Occipital lobe (tissue), 3 donors: ENCODE measurements at places on chromosomes 4 and X.

DNA sequence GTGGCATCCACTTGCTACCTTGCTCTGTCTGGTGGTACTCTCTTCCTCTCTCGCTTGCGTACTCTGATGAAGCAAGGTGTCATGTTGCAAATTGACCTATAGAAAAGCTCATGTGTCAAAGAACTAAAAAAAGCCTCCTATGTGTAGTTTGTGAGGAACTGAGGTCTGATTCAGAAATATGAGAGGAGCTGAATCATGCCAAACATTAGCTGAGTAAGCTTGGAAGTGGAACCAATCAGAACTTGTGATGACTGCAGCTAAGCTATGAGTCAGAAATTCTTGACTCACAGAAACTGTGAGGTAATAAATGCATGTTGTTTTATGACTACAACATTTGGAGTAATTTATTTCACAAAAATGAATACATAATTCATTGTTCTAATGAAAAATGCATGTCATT is 2138.8 kb downstream of the PCDH7 start:
- DNase-seq: no peak

GRCh38 chr4:19689511-19689910 is 562.2 kb upstream of the SLIT2 start:
- DNase-seq: no peak

GRCh38 chrX:48601741-48602394 is 4.6 kb downstream of the WDR13 start:
- no peak for DNase-seq

DNA sequence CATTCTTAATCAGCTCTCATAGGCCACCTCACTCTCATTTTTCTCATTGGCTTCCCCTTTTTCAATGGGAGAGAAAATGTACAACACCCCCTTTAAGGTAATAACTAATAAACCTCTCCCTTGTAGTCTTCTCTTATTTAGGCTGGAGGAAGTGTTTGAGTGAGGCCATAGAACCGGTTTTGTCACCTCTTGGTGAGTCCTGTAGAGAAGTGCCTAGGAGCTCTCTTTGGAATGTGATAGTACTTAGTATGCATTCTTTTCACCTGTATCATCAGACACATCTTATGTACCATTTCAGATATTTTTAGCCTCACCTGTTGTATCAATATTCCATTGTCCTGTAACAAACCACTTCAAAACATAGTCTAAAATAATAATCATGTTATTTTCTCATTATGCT is 3.5 kb upstream of the TAB3 start:
- DNase-seq: no peak

GRCh38 chr4:85658766-85659439 is 184.0 kb downstream of the ARHGAP24 start:
- no peak for DNase-seq

- DNase-seq: no peak
Observed at GRCh38 chr4:159926871-159927270, 824.0 kb downstream of the RAPGEF2 start.

GRCh38 chr4:55442541-55442940 is 46.8 kb downstream of the TMEM165 start:
- DNase-seq: no peak

DNA sequence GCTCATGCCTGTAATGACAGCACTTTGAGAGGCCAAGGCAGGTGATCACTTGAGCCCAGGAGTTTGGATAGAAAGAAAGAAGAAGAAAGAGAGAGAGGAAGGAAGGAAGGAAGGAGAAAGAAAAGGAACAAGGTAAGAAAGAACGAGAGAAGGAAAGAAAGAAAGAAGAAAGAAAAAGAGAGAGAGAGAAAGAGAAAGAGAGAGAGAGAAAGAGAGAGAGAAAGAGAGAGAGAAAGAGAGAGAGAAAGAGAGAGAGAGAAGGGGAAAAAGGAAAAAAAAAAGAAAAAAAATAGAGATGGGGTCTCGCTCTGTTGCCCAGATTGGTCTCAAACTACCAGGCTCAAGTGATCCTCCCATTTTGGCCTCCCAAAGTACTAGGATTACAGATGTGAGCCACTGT is 22.5 kb downstream of the ING2 start:
- no peak for DNase-seq

- DNase-seq: no peak
Observed at GRCh38 chr4:25788703-25789238, 74.0 kb downstream of the SEL1L3 start.

GRCh38 chr4:182655340-182655739 is 261.8 kb downstream of the DCTD start:
- no peak for DNase-seq

DNA sequence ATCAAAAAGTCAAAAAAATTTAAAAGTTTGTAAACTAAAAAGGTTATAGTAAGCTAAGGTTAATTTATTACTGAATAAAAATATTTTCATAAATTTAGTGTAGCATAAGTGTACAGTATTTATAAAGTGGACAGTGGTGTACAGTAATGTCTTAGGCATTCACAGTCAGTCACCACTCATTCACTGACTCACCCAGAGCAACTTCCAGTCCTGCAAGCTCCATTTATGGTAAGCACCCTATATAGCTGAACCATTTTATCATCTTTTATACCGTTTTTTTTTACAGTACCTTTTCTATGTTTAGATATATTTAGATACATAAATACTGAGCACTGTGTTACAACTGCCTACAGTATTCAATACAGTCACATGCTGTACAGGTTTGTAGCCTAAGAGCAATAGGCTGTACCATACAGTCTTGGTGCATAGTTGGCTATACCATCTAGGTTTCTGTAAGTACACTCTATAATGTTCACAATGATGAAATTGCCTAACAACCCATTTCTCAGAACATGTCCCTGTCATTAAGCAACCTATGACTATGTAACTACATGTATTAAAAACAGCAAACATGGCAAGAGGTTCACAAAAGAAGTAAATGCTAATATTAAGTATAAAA is 18.6 kb downstream of the ACSL4 start:
- DNase-seq: no peak

- DNase-seq: peak; percentile 8
Observed at GRCh38 chrX:139932073-139932900, 566 bp downstream of the ATP11C start.

DNA sequence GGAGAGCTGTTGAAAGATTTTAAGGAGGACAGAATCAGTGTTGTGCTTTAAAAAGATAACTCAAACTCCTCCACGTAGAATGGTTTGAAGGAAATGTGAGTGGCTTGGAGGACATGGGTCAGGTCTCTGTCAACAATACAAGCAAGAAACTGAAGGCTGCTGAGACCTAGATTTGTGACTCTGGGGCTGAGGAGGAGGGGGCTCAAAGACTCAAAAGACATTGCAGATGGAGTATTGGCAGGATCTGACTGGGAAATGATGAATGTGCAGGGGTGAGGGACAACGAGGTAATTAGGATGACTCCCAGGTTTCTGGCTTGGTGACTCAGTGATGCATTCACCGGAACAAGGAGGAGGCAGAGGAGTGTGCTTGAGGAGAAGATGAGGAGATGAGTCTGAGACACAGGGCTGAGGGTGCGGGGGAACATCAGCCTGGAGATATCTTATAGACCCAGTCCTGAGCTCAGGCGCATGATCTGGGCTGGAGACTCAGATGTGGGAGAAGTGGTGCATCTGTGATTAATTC is 3.3 kb upstream of the RPS4X start:
- peak; percentile 2 for DNase-seq

GRCh38 chr4:41643331-41643730 is 105.2 kb downstream of the PHOX2B start:
- no peak for DNase-seq

DNA sequence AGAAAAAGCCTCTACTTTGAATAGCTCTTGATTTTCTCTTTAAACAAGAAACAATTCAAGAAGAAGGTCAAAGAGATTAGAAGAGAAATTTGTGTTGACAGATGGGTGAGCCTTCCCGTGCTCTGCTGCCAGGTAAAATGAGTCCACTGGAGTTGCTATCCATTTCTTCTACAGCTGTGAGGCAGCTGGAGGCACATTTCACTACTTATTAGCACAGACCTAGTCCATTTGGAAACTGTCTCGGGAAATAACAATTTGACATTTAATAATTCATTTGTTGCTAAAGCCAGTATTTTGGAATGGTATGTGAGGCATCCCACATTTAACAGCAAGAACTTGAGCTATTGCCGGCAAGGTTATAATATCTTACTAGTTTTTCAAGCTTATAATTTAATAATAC is 396.8 kb upstream of the GRIA3 start:
- no peak for DNase-seq

- peak; percentile 32 for DNase-seq
Observed at GRCh38 chr4:71235311-71236201, 103.3 kb upstream of the SLC4A4 start.

GRCh38 chr4:94177822-94178221 is 29.8 kb upstream of the SMARCAD1 start:
- no peak for DNase-seq

DNA sequence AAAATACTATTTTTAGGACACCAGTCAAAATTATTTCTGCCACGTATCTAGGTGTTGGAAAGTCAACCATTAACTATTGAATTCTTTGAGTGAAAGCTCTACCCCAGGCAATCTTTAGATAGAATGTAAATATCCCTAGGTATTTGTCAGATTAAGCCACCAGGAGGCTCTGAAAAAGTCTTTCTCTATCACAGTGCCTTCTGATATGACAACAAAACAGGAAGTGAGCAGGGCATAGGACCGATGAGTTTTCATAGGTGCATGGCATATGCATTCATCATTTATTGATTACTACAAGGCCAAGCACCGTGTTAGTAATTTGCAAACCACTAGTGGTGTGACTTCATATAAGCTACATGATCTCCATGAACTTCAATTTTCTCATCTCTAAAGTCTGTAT is 333.6 kb upstream of the F9 start:
- no peak for DNase-seq
